ENCODE measurements at places on chromosomes 16 and 17. TPM values are rescaled to one million over a fixed set of nuclear protein-coding genes. Genes with fewer than 3 reads are reported as not detected.

GRCh38 chr16:90042946-90043514, 23.8 kb upstream of the DBNDD1 start:
- no peak for DNase-seq

- DNase-seq = no peak
Measured at GRCh38 chr17:45848405-45848804, 3.7 kb downstream of the SPPL2C start.

- DNase-seq = no peak
Measured at GRCh38 chr16:583470-583814, 6.4 kb upstream of the RAB40C start.

CES1 gene
- 0.58 TPM for total RNA-seq

- DNase-seq = no peak
Measured at GRCh38 chr17:44464037-44464436, 39.2 kb downstream of the GPATCH8 start.

- no peak for DNase-seq
Measured at GRCh38 chr16:3574195-3574594, 3.0 kb downstream of the NLRC3 start.

DHX8 gene
- 68.0 TPM for total RNA-seq

SLC22A31 gene
- total RNA-seq = 1.3 TPM

FUS gene
- 984 TPM for total RNA-seq

ASGR1 gene
- total RNA-seq = 11.2 TPM

C17orf50 gene
- total RNA-seq = 0.23 TPM

MPV17L gene
- 4.9 TPM for total RNA-seq

DNA sequence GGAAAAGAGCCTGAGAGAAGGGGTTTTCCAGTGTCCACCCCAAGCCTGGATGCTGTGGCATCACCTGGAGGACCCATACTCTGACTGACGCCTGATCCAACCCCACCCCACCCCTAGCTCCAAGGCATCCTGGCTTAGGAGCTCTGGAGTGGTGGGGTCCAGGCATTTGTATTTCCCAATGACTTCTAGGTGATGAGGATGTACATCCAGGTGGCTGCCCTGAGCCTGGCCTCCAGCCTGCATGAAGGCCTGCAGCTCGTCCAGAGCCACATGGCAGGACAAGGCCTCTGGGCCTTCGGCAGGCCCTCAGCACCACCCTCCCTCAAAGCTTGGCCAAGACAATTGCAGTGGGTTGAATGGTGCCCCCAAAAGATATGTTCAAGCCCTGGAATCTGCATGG, 347.5 kb downstream of the C16orf95 start:
- no peak for DNase-seq

- DNase-seq = no peak
Measured at GRCh38 chr17:50205111-50205962, 3.9 kb upstream of the COL1A1 start.
